ENCODE measurements at places on chromosomes 16 and 17.

DNA sequence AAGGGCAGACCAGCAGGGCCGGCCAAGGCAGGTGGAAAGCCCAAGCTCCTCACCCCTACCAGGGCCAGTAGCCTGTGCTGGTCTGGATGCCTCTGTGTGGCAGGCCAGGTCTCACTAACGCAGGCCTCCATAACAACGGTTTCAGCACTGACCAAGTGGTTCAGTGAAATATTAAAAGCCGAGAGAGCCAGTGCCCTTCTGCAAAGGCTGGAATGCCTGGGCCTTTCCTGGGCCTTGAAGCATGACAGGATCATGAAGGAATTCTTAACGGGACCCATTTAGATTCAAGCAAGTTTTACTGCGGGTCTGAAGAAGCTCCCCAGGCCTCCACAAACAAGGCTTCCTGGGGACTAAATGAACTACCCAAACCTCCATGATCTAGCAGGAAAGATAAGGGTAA is 16.3 kb downstream of the ADAD2 start:
- DNase-seq: no peak

DNA sequence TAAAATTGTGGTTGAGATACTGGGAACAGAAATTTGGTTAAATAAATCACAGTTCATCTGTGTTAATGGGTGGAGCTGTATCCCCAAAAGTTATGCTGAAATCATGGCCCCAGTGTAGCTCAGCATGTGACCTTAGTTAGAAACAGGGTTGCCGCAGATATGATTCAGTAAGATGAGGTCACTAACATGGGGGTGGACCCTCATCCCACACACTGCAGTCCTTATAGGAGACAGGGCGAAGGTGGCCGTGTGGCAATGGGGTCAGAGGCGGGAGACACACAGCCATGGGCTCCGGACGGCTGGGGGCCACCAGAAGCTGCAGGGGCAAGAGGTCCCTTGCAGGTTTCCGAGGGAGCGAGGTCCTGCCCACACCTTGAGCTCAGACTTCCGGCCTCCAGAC is 10.7 kb downstream of the GALNS start:
- DNase-seq: no peak

- no peak for DNase-seq
These were observed 18.3 kb downstream of the POLR3K start for GRCh38 chr16:35011-35677.

- DNase-seq: no peak
These were observed at the start of gene ARHGDIG for GRCh38 chr16:280552-280951. ARHGDIG (plus strand) TSS chr16:280591; CDS start chr16:280681, 90 bp downstream.

- no peak for DNase-seq
These were observed 2.3 kb upstream of the CCDC182 start for GRCh38 chr17:57747221-57748017.

GRCh38 chr17:40809721-40810421 is 10.1 kb upstream of the KRT28 start:
- DNase-seq: no peak

DNA sequence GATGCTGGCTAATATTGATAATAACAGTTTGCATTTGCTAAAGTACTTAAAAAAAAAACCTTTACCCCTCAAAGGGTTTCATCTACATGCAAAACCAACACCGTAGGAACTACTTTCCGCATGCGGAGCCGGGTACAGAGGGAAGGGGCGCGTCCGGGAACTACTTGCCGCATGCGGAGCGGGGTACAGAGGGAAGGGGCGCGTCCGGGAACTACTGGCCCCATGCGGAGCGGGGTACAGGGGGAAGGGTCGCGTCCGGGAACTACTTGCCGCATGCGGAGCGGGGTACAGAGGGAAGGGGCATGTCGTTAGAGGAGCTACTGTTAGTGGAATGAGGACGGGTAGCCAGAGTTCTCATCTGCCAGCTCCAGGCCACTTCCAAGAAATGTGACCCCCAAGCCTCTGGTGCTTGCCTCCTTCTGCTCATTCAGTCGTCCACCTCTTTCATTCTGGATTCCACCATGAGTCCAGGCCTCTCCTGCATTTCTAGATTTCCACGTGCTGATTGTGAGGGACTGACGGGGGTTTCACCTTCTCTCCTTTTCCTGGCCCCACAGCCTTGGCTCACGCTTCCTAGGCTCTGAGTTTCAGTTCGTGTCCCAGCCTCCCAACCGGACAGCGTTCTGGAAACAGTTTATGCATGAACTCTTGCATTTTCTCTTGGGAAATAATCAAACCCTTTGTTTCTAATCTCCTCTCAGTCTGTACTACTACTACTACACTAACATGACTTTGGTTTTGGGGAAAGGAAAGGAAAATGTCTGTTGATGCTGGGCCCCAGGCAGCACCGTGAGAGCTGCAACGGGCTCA is 26.9 kb downstream of the MINK1 start:
- DNase-seq: no peak

GRCh38 chr17:68377771-68378267 is 79.5 kb downstream of the WIPI1 start:
- DNase-seq: no peak

- no peak for DNase-seq
These were observed 12.8 kb downstream of the CPD start for GRCh38 chr17:30391534-30391933.

DNA sequence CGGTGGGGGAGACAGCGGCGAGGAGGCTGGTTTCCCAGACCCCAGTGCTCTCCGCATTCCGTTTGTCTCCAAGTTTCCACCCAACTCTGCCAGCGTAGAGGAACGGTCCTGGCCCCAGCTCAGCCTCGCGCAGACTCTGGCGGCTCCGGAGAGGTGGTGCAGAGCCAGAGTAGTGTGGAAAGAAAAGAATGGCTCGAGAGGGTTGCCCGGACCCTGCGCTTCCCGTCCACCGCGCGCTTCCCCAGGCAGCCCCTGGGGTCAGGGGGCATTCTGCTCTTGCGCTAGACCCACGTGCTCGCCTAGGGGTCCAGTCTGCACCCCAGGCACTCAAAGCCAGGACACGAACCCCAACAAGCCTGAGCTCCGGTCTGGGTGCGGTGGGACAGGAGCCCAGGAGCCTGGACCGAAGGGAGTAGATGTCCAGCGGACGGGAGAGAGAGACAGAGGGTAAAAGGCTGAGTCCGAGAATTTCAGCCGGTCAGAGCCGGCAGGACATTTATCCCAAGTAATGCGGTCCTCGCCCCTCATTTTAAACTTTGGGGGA is 3.8 kb downstream of the PMP22 start:
- no peak for DNase-seq

DNA sequence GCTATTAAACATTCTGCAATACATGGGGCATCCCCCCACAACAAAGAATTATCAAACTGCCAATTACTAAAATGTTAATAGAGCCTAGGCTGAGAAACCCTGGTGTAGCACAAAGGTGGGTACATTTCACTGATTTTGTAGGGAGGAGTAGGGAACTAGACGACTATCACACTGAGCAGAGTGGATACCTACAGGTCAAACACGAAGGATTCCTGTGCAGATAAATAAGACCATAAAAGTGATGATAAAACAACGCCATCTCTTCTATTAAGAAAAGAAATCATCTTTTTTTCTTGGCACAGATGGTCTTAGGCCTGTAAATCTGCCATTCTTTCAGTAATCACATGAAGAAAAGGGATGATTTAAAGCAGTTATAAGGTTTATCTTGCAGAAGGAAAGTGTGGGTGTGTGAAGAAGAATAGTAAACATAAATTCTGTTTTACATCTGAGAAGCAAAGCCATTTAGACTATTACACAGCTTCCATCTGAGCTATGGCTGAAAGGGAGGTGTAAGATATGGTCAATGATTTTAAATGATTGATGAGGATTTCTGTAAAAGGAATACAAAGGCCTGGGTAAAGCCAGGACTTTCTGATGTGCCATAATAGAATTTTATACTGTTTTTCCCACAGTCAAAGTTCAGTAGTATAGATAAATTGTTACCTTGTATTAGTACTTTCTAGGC is 429.4 kb upstream of the GOT2 start:
- no peak for DNase-seq

DNA sequence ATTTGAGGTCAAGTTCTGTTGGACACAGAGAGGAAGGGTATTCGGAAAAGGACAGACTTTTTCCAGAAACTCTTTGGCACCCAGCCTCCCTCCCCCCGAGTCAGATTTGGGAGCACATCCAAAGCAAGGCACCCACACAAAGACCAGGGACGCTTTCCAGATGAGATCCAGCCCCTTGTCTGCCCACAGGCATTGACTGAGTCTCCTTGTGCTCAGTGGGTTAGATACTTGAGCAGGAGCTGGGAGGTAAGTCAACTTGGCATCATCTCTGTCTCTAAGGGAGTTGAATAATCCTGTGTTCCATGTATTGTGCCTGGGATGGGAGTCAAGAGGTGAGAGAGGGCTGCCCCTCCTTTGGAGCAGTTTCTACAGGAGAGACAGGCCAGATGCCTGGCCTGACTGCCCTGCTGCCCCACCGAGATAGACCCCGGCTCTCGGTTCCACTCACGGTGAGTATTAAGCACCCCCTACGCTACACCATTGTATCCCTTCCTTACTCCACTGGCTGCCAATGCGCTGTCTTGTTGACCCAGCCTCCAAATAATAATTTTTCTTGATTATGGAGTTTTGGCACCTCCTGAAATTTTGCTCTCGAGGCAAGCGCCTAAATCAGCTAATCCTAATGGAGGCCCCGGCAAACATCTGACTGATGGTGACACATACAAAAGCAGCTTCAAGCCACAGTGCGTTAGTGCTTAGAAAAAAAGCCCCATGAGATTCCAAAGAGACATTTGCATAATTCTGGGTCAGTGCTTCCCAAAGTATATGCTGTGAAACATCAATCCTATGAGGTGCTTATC is 29.6 kb upstream of the MAP3K14 start:
- no peak for DNase-seq

Data from activated naive CD4-positive, alpha-beta T cell (primary cell).